GM18507 (cell line): ENCODE measurements at places on chromosomes 2 and 18.

GRCh38 chr2:199144036-199144435, 313.7 kb downstream of the SATB2 start:
- DNase-seq, result no peak

GRCh38 chr2:176115883-176116813, at the start of gene HOXD10:
HOXD10 (plus strand) TSS chr2:176116778; CDS start chr2:176116834, 56 bp downstream.
- no peak for DNase-seq

DNA sequence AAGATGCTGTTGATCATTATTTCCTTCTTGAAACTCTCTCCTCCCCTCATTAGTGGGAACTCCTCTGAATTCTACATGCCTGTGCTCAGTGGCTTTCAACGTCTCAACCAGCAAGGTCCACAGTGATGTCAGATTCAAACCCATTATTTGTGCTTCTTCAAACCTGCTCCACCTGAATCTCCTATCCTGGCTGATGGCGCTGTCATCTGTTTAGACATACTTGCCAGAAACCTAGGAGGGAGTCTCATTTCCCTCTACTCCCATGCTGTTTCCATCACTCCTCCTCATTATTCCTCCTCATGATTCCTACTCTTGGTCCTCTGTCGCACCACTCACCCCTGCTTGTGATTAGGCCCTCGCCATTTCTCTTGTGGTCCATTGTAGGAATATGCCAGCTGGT, 2.9 kb upstream of the LPIN2 start:
- no peak for DNase-seq

DNA sequence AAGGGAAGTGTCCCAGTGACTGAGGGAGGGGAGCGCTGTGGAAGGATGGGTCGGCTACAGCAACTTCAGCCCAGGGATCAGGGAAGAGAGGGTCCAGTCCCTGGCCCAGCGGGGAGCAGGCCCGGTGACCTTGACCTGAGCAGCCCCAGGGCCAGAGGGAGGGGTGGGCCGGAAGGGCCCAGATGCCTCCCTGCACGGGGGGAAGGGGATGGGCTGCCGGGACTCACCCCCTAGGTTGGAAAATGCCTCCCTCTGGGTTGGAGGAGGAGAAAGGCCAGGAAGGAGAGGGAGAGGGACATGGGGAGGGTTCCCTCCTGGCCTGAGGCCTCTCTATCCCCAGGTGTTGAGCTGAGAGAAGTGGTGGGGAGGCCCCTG, 19.8 kb downstream of the GPC1 start:
- DNase-seq, result no peak

DNA sequence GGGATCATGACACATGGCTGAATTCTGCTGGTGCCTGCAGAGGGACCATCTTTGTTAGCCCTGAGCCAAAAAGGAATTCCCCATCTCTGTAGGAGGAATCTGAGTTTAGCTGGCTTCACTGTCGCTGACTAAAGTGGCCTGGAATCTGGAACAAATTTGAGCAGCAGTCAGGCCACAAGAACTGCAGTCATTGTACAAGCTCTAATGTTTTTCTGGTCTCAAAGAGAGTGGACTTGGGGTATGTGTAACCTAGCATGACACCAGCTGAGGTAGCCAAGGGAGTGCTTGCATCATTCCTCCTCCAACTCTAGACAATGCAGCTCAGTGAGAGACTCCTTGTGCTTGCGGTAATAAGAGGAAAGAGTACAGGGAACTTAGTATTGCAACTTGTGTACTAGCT, 539.1 kb upstream of the LRRTM4 start:
- no peak for DNase-seq

DNA sequence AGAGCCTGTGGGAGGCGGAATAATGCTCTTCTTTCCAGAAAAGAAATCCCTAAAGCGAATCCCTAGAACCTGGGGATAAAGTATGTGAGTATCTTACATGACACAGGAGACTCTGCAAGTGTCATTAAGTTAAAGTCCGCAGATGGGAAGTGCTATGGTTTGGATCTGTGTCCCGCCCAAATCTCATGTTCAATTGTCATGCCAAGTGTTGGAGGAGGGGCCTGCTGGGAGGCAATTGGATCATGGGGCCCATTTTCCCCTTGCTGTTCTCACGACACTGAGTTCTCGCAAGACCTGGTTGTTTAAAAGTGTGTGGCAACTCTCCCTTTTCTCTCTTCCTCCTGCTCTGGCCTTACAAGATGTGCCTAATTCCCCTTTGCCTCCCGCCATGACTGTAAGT, 207.8 kb downstream of the MYT1L start:
- no peak for DNase-seq

DNA sequence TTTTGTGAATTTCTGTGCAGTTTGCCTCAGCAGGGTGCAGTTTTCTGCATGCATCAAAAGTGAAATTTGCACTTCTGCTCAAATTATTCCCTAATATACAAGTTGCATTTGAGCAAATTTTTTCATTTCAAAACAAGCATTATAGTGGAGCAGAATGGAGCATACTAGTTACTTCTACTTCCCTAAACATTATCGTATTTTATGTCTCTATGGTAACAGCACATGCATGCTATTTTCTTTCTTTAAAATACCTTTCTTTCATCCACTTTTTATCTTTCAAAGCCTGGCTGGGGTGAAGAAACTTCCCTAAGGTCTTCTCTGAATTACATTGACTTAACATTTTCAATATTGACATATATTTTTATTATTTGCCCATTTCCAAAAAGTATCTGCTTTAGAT, 11.2 kb downstream of the RHBDD1 start:
- DNase-seq, result no peak

GRCh38 chr18:44033144-44033701, 647.5 kb upstream of the SETBP1 start:
- no peak for DNase-seq

DNA sequence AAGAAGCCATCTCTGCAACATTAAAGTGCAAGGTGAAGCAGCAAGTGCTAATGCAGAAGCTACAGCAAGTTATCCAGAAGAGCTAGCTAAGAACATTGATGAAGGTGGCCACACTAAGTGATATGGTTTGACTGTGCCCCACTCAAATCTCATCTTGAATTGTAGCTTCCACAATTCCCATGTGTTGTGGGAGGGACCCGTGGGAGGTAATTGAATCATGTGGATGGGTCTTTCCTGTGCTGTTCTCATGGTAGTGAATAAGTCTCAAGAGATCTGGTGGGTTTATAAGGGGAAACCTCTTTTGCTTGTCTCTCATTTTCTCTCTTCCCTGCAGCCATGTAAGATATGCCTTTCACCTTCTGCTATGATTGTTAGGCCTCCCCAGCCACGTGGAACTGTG, 11.4 kb downstream of the RDH14 start:
- DNase-seq, result no peak

- no peak for DNase-seq
Measured at GRCh38 chr2:200471928-200472645, 37.8 kb downstream of the KCTD18 start.

- DNase-seq, result no peak
Measured at GRCh38 chr2:69600425-69600824, 43.1 kb downstream of the AAK1 start.

DNA sequence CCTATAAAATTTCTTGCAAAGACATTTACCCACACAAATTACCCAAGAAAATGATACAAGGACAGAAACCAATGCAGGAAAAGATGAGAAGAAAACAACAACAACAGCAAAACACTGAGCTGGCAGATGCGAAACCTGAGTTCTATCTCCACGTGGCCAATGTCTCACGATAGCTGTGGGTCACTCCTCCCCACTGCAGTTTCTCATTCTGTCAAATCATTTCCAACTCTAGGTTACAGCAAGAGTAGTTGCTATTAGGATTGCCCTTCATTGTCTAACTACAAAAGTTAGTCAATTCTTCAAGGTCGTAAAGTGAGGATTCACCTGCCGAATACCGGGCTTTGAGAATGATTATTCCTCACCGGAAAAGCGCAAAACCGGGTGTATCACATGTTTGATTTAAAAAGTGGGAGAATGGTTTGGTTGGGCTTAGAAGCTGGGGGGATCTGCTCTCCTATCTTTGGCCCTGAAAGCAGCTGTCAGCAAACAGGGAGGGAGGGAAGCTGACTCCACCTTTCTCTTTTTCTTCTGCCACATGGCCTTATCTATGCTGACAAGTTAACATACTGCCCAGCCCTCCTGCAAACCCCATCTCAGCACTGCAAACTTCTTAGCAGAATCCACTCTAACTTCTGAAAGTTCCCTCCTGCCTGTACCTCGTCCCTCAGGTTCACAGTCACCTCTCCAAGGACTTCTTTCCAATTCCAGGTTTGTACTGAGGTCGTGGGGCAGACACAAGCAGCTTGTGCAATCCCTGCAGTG, 473.0 kb downstream of the SOX11 start:
- DNase-seq, result no peak

- no peak for DNase-seq
Measured at GRCh38 chr18:45166836-45167551, 448.3 kb upstream of the SLC14A2 start.

DNA sequence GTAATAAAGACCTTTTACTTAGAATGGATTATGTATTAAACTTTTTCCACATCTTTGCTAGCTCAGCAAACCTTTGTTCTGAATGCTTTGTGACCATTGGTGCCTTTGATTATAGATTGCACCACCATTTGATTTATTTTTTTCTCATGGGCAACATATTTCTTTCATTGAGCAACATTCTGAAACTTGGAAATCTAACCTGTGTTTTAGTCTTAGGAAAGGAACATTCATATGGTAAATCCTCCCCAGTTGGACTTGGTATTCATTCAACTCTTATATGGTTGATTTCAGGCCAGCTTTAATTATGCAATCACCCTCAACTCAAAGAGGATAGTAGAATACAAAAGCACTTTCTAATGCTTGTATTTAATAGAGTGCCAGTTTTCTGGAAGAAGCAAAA, 1077.9 kb upstream of the ZEB2 start:
- DNase-seq, result no peak

GRCh38 chr2:105853354-105854088, 108.8 kb downstream of the NCK2 start:
- no peak for DNase-seq

GRCh38 chr18:77131100-77131651, 1.4 kb downstream of the MBP start:
- DNase-seq, result no peak

GRCh38 chr18:25813110-25813509, 277.3 kb downstream of the SS18 start:
- DNase-seq, result no peak

DNA sequence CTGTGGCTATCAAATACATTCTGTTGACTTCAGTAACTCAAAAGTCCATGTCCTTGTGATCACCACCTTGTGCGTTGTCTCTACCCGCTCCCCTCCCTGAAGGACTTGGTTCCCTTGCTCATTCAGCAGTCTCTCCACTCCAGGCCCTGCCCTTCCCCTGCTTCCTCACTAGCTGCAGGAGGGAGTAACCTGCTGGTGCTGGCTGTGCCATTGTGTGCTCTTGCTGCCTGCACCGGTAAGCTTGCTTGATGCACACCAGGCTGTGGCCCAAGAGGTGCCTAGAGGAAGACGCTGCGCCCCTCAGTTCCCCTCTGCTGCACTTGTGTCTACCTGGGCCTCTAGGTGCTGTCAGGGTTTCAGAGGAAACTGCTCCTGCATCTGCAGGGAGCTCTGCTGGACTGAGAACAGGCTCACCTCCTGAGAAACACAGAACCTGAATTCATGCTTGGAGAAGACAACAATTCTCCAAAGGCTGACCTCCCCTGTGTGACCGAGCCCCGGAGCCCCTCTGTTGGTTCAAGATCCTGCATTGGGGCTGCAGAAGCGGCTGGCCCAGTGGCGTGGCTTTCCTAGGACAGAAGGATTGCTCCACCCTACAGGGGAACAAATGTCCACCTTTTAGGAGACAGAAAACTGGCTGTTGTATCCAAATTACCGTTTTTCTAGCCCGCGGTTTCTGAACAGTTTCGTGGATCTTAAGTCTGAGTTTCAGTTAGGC, 33.6 kb downstream of the PTPRM start:
- DNase-seq, result no peak

- no peak for DNase-seq
Measured at GRCh38 chr18:32803568-32803967, 30.7 kb upstream of the KLHL14 start.

- DNase-seq, result no peak
Measured at GRCh38 chr2:156673981-156674380, 237.8 kb downstream of the GPD2 start.

DNA sequence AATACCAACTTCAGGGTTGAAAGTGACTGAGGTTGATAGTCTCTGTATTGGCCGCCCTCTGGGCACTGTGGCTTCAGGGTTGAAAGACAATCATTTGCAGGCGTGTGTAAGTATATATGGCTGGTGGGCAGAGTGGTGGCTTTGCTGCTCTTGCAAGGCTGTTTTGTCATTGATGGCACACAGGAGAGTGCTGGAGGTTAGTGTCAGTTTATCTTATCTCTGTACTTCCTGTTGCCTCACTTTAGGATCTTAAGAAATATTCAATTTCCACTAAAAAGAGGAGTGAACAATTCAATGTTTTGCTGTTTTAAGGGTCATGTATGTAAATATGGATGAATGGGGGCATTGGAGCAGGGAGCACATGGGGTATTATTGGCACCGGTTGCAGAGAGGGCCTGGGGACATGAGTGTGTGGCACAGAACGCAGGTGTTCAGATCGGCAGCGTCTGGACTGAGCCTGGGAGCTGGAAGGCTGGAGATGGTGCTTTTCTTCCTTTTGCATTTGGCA, 51.5 kb downstream of the NCK2 start:
- DNase-seq, result no peak

- no peak for DNase-seq
Measured at GRCh38 chr2:158740127-158740526, 55.0 kb upstream of the DAPL1 start.

DNA sequence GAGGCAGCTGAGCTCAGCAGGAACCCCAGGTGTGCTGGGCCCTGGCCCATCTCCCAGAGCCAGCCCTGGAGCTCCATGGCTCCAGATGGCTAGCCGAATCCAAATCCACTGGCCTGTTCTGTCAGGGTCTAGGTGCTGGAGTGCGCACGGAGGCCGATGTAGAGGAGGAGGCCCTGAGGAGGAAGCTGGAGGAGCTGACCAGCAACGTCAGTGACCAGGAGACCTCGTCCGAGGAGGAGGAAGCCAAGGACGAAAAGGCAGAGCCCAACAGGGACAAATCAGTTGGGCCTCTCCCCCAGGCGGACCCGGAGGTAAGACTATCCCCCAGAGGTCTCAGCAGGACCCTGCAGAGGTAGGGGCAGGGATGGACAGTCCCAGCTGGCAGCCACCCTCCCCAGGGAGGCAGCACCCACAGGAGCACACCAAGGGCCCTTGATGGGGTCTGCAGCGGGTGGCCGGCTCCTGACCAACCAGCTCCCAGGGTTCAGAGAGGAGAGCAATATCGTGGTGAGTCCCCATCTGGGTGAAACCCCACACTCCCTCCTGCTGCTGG, 26.1 kb upstream of the PRLH start:
- no peak for DNase-seq

- no peak for DNase-seq
Measured at GRCh38 chr2:75982719-75983118, 272.0 kb upstream of the GCFC2 start.
